ENCODE measurements at places on chromosomes 4 and X.

DNA sequence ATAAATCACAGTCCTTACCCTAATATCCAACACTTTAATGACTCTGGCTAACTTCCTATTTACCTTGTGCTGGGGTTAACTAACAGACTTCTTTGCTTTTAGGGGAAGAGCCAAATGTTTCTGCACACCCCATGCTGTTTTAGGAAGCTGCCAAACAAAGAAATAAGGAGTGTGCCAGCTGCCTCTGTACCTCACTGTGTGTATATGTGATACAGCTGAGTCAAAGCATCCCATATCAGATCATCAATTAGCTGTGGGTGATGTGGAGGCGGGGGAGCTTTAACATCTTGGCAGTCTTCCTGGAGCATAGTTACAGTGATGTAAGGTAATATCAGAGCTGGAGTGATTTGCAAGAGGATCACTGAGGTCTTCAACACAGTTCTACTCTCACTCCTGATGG, 95.4 kb downstream of the COL25A1 start:
- no peak for DNase-seq

DNA sequence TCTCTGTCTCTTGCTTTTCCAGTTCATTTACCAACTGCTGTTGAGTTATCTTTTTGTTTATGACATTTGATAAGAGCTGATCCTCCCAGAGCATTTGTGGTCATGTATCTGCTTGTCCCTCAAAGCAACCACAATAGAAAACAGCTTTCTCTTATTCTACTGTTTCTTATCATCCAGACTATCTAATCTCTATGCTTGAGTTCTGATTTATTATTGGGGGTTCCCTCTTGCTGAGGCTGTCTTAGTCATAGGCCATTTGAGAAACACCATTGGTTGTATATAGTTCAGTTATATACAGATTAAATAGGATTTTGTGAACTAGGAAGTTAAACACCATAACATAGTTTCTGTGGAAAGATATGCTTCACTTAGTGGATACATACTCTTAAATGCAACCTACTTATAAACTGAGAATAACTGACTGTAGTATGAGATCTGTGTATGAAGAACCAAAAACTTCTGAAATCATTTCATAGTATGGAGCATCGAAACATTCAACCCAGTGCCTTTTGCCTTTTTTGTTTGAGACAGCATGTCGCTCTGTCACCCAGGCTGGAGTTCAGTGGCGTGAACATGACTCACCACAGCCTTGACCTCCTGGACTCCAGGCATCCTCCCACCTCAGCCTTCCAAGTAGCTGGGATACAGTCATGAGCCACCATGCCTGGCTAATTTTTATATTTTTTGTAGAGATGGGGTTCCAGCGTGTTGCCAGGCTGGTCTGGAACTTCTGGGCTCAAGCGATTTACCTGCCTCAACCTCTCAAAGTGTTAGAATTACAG, 75.8 kb downstream of the STIM2 start:
- DNase-seq, result no peak

- DNase-seq, result no peak
Observed at GRCh38 chr4:56286763-56287162, 100.5 kb downstream of the AASDH start.

DNA sequence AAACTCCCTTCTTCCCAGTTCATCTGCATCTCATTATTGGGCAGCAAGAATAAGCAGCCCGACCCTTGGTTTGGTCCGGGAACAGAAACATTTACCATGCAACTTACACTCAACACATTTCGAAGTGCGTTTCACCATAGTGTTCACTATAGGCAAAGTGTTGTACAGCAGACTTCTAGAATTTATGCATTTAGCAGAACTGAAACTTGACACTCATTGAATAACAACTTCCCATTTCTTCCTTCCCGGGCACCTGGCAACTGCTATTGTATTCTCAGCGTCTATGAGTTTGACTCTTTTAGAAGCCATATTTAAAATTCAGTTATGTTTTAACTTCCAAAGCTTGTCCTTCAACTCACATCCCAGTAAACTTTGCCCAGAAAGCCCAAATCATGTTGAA, 840.6 kb downstream of the NLGN4X start:
- no peak for DNase-seq

DNA sequence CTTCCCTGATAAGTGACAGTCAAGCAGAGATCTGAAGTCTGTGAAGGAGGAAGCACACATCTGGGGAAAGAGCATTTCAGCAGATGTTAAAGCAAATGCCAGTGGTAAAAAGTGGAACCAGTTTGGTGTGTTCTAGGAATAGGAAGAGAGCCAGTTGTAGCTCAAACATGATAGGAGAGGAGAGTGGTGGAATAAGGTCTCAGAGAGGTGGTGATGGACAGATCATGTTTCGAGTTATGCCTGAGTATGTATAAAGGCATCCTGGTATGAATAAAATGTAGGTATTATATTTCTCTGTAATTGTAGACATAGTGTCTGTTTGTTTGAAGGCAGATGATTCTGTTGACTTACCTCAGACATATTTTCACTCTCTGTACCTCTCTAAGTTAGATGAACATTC, 89.1 kb downstream of the LARP7 start:
- no peak for DNase-seq

DNA sequence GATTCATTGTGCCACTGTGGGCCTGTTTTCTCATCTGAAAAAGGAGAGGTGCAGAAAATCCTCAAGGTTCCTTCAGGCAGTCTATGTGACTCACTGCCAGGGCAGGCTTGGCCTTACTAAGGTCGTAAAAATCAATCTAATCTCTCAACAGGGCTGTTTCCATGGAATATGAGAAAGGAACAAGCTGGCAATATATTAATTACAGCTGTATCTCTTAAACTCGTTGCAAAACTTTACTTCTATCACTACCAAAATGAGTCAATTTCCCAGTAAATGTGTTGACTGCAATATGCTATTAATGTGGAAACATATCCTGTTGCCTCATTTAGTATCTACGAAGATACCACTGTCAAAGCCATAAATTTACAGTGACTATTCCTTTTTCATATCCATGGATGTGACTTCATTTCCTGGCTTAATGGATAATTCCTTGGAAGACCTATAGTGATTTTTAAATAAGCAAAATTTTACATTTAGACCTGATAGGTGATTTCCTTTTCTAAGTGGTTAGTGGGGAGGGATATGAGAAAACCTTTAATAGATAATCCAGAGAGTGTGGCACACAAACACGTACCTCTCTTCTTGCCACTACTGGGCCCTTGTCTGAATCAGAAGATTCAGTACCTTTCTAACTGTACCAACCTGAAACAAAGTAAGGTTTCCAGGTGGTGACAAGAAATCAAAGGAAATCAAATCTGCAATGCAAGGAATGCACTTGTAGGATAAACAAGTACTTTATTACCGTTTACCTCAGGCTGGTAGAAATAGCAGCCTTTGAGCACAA, 127.4 kb upstream of the FTHL17 start:
- DNase-seq, result no peak

GRCh38 chr4:25129917-25130316, 30.3 kb downstream of the SEPSECS start:
- DNase-seq, result no peak

- no peak for DNase-seq
Observed at GRCh38 chrX:47217121-47217851, 1.2 kb upstream of the CDK16 start.

DNA sequence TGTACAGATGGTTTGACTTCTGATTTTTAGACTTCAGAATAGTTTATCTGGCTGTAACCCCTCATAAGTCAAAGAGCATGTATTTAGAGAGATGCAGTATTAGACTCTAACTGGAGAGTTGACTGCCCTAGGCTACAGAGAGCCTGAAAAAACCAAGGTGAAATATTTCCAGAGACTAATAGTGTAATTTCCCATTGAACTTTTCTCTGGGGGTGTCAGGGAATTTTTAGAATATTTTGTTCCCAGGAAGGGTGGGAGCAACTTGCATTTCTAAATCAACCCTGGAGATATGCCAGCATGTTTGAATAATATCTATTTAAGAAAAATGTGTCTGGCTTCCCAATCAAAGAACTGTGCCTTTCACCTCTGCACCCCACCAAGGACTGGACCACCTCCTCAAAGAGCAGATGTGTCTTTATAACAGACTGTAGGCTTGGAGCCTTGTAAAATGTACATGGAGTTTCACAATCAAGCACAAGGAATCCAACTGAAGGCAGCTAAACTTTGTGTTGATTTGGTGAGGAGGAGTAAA, 2.0 kb downstream of the ANXA3 start:
- DNase-seq, result no peak

DNA sequence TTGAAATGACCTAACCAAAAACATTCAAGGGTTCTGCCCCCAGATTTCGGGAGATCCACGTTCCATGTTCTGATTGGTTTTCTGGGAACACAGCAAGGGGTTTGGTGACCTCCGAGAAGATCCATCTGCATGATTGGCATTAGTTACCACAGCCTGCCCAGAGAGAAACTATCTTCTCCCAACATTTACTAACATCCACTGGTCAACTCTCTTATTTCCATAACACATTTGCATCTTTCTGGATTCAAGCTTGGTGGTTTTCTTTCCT, 15.6 kb downstream of the SHOX start:
- no peak for DNase-seq

DNA sequence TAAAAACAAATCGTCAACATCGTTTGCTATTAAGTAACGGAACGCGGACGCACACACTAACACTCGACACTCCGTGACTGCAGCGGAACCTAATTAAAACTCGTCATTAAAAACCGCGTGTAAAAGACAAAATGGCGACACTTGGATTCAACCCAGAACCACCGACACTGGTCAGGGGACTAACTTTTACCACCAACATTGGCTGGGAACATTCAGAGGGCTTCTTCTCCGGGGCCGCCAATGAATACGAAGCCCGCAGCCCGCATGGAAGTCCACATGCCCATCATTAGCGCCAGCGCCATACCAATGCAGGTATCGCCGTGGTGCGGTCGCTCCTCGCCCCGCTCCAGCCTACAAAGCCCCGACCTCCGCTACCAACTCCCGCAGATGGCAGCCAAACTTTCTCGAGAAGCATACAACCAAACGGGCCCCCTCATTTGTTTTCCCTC, 498 bp downstream of the RBMX start:
- no peak for DNase-seq

- no peak for DNase-seq
Observed at GRCh38 chrX:17595456-17596035, 141.7 kb upstream of the SCML1 start.

GRCh38 chr4:74329307-74329706, 21.0 kb downstream of the EPGN start:
- no peak for DNase-seq

DNA sequence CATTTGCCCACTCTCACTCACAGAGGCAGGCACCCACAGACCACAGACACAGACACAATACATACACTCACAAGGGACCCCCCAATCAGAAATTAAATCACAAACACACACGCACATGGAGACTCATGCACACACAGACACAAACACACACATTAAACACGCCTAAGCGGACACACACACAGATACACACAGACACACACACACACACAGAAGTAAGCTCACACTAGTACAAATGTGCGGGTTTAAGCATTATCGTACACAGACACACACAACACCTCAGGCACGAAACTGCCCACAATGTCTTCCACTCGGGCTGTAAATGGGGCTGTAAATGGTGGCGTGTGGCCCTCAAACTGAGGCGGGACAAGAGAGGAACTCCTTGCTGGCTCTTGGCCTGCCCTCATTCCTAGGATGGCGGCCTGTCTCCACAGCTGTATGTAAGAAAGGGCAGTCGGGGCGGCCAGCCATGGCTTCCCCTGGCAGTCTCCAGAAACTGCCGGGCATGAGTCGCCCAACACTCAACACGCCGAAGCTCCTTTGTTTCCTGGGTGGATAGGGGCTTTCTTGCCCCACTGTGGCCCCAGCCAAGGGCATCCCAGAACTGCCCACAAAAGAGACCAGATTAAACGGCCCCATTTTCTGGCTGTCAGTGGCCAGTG, 53.9 kb downstream of the NBDY start:
- no peak for DNase-seq

DNA sequence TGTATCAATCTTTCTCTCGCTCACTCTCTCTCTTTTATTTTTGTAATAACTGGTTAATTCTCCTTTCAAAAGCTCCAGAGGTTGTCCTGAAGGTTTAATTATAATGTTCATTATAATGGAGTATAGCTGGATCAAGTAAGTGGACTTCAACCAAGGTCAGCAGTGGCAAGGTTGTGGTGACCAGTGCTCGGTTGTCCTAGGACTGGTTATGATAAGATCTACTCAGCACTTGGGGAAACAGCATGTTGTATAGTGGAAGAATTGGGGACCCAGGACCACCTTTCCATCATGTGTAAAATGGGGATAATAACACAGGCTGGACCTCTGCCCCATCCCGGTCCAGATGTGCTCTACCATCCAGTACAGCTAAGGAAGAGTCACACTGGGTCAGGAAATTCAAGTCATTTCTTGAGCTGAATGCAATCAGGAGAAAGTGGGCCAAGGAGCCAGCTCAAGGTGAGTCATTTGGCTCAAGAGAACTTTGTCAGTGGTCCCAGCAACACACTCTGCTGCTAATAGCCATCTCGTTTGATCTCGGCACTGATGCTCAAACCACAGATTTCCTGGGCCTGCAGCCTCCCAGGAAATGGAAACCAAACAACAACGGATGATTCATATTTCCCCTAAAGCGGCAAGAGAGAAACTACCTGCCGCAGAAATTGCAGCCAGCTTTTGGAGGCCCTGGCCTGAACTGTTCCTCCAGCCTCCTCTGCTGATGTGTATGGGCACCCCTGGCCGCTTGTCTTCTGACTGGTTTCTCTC, 123.6 kb upstream of the RBPJ start:
- DNase-seq, result no peak

GRCh38 chr4:40573593-40574311, 55.9 kb downstream of the RBM47 start:
- DNase-seq, result no peak

- no peak for DNase-seq
Observed at GRCh38 chr4:30386266-30386895, 333.8 kb upstream of the PCDH7 start.

DNA sequence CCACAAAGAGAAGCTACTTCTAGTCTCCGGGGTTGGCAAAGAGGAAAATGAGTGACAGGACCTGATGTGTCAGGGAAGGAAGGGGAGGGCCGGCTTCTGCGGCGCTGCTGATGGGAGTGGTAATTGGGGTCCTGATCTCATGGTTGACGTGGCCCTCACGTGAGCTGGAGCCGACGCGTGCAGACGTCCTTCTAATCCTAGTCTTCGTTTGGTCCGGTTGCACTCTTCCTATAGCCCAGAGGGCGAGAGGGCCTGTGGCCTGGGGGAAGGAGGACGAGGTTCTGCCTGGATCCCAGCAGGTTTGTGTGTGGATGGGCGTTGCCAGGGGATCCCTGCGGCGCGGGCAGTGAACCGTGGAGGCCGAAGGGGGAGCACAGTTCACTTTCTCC, at the start of gene ARMCX1:
TSS of gene ARMCX1 (plus strand) at position 186 of the 389 bp plus-strand sequence. CDS start 2,384 bp downstream, outside the sequence.
- DNase-seq, result no peak

- DNase-seq, result no peak
Observed at GRCh38 chr4:42442601-42443000, 45.3 kb downstream of the SHISA3 start.

DNA sequence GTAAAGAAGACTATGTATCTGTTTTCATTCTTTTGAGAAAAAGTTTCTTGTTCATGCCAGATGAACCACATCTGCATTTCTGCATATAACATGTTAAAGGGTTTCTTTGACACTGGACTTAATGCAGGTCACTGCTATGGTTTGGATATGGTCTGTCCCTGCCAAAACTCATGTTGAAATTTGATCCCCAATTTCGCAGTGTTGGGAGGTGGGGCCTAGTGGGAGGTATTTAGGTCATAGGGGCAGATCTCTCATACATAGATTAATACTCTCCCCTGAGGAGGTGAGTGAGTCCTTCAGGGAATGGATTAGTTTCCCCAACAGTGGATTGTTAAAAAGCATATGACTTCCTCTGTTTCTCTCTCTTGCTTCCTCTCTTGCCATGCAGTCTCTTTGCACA, 45.9 kb upstream of the TMEM33 start:
- DNase-seq, result no peak
